ENCODE measurements at places on chromosomes 7 and 10. TPM values are rescaled to one million over a fixed set of nuclear protein-coding genes. Genes with fewer than 3 reads are reported as not detected.

The ABCB1 gene
- polyA plus RNA-seq, result 3.3 TPM

The COBL gene
- 5.3 TPM for polyA plus RNA-seq

The PYROXD2 gene
- polyA plus RNA-seq, result 21.9 TPM

The AGAP9 gene
- 13.3 TPM for polyA plus RNA-seq

The SEMA4G gene
- 2.1 TPM for polyA plus RNA-seq

The PNLIP gene
- polyA plus RNA-seq, result 0.88 TPM

The BTAF1 gene
- 3.3 TPM for polyA plus RNA-seq

The MAGI2 gene
- 3.7 TPM for polyA plus RNA-seq

The GPR158 gene
- not detected for polyA plus RNA-seq

DNA sequence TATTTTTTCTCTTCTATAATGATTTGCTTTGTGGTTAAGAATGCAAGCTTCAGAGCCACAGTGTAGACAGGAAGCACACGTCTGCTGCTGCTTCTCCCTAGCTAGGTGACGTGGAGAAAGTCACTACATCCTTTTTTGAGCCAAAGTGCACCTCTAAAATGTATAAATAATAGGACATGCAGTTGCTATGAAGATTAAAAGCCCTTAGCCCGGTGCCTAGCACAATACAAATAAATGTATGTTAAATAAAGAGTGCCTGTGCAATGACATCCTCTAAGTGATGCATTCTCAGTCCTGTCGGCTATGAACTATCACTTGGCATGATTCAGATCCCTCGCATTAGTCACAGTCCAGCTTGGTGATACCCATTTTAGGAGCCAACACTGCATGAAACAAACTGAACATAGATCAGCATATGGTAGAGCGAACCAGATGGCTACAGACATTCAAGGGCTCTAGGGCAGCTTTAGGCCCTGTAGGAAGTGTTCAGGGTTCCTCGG, 4.8 kb upstream of the TRDMT1 start:
- no peak overlapping the region for H3K27ac ChIP-seq
- H3K4me3 ChIP-seq, result no peak overlapping the region
- peaks cover 4% of the 10 kb centered on the region for H3K4me1 ChIP-seq
- DNase-seq, result no peak

GRCh38 chr10:119383174-119383856, 159.2 kb downstream of the RGS10 start:
- no peaks in the 10 kb centered on the region for H3K27me3 ChIP-seq
- no peak overlapping the region for H3K27ac ChIP-seq
- no peaks in the 10 kb centered on the region for H3K36me3 ChIP-seq
- DNase-seq, result no peak
- no peaks in the 10 kb centered on the region for H3K4me1 ChIP-seq
- H3K4me3 ChIP-seq, result no peak overlapping the region

GRCh38 chr10:104040382-104040781, 45.3 kb downstream of the COL17A1 start:
- H3K27me3 ChIP-seq, result no peaks in the 10 kb centered on the region
- H3K4me3 ChIP-seq, result no peak overlapping the region
- H3K27ac ChIP-seq, result no peak overlapping the region
- no peaks in the 10 kb centered on the region for H3K36me3 ChIP-seq

GRCh38 chr7:42186151-42186550, 50.9 kb downstream of the GLI3 start:
- H3K27me3 ChIP-seq, result no peaks in the 10 kb centered on the region
- no peaks in the 10 kb centered on the region for H3K36me3 ChIP-seq
- no peak overlapping the region for H3K27ac ChIP-seq
- DNase-seq, result no peak

- H3K36me3 ChIP-seq, result no peaks in the 10 kb centered on the region
- DNase-seq, result no peak
- H3K4me3 ChIP-seq, result no peak overlapping the region
- no peaks in the 10 kb centered on the region for H3K4me1 ChIP-seq
- no peaks in the 10 kb centered on the region for H3K27me3 ChIP-seq
Observed at GRCh38 chr10:60172363-60172990, 217.2 kb downstream of the ANK3 start.

- no peaks in the 10 kb centered on the region for H3K4me1 ChIP-seq
- no peaks in the 10 kb centered on the region for H3K27me3 ChIP-seq
- no peak overlapping the region for H3K27ac ChIP-seq
Observed at GRCh38 chr10:75620356-75620755, 188.9 kb downstream of the LRMDA start.

- DNase-seq, result no peak
- no peak overlapping the region for H3K4me3 ChIP-seq
- H3K27me3 ChIP-seq, result no peaks in the 10 kb centered on the region
- no peak overlapping the region for H3K27ac ChIP-seq
- no peaks in the 10 kb centered on the region for H3K36me3 ChIP-seq
Observed at GRCh38 chr7:40795607-40796006, 660.8 kb downstream of the SUGCT start.

- H3K27me3 ChIP-seq, result no peaks in the 10 kb centered on the region
- no peak overlapping the region for H3K27ac ChIP-seq
- no peaks in the 10 kb centered on the region for H3K36me3 ChIP-seq
Observed at GRCh38 chr7:16667355-16667754, 21.4 kb downstream of the BZW2 start.

GRCh38 chr10:63236113-63236935, 103.2 kb downstream of the NRBF2 start:
- no peak for DNase-seq
- H3K27me3 ChIP-seq, result no peaks in the 10 kb centered on the region
- H3K4me1 ChIP-seq, result no peaks in the 10 kb centered on the region
- no peak overlapping the region for H3K4me3 ChIP-seq
- H3K36me3 ChIP-seq, result no peaks in the 10 kb centered on the region

DNA sequence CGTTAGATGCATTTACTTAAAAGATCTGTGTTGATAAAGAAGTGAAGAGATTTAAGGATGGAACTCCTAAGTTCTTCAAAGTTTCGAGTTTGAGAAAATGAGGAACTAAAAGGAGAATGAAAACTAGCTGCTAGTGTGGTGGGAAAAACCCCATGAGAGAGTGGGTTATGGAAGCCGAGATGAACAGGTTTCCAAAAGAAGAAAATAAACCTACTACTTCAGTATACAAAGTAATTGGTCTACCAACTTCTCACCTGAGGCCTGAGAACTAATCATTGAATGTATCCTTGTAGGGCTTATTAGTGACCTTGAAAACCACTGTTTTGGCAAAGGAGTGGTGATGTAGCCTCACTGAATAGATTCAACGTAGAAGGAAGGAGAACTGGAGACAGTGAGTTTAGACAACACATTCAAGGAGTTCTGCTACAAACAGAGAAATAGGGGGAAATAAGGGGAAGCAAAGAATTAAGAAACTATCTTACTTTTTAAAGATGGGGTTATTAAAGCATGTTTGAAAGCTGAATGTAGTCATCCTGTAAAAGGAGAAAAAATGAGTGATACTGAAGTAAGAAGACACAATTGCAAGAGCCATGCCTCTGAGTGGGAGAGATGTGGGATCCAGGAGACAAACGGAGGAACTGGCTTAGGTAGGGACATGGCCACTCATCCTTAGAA, 50.8 kb downstream of the CH25H start:
- no peaks in the 10 kb centered on the region for H3K27me3 ChIP-seq
- H3K4me3 ChIP-seq, result no peak overlapping the region
- no peaks in the 10 kb centered on the region for H3K4me1 ChIP-seq
- H3K36me3 ChIP-seq, result no peaks in the 10 kb centered on the region

GRCh38 chr7:158085741-158086695, 501.6 kb downstream of the PTPRN2 start:
- H3K27me3 ChIP-seq, result no peaks in the 10 kb centered on the region
- no peak overlapping the region for H3K4me3 ChIP-seq
- peak; percentile 44 for DNase-seq
- H3K27ac ChIP-seq, result no peak overlapping the region
- H3K4me1 ChIP-seq, result no peaks in the 10 kb centered on the region

DNA sequence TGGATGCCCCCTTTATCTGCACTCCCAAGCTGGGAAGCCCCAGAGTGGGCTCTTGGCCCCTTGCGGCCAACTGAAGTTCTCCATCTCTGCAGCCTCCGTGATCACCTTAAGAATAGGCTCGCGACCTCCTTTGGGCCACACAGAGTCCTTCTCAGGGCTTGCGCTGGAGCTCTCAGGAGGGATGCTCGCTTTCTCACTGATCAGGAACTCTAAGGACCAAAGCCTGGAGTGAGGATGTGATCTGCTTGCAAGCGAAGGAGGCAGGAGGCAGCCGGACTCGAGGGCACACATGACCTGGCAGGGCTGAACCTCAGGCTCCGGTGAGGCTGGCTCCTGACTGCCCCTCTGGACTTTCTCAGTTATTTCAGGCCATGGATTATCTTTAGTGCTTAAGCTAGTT, 192.1 kb upstream of the MKI67 start:
- H3K27me3 ChIP-seq, result no peaks in the 10 kb centered on the region
- no peaks in the 10 kb centered on the region for H3K4me1 ChIP-seq
- no peaks in the 10 kb centered on the region for H3K36me3 ChIP-seq
- no peak overlapping the region for H3K27ac ChIP-seq
- no peak for DNase-seq

DNA sequence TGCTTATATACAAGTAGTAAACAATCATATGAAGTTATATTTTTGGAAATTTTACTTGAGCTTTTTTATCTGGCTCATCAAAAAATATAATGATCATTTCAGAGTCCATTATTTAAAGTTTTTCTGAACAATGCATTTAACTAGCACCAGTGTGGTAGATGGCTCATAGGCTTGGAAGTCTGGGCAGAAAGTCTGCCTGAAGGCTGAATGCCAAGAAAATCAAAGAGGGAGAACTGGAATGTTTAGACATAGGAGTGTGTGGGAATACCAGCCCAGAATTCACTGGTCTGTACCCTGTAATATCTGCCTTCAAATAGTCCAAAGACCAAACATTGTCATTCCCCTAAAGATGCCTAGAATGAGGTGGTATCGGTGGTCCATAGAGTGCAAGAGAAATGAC, 40.3 kb upstream of the ANK3 start:
- H3K27ac ChIP-seq, result no peak overlapping the region
- no peak for DNase-seq
- H3K36me3 ChIP-seq, result no peaks in the 10 kb centered on the region
- H3K4me1 ChIP-seq, result peaks cover 2% of the 10 kb centered on the region
- H3K4me3 ChIP-seq, result no peak overlapping the region

DNA sequence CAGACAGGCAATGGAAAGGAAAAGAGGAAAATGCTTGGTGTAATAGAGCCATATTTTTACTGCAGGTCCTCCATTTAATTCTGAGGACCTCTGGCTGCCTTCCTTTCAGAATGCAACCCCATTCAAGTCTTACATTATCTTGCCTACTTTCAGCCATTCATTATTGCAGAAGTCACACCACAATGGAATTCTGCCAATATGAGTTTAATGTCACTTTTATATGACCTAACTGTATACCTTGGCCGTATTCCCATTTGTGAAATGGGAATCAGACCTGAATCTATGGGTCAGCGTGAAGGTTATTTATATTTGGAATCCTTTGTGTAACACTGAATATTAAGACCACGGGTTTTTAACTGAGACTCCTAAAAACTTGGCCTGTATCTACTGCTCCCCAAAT, 241.7 kb upstream of the AOAH start:
- no peak overlapping the region for H3K4me3 ChIP-seq
- no peaks in the 10 kb centered on the region for H3K27me3 ChIP-seq
- DNase-seq, result no peak
- H3K27ac ChIP-seq, result no peak overlapping the region
- H3K4me1 ChIP-seq, result no peaks in the 10 kb centered on the region

GRCh38 chr7:90709501-90710465, 113.7 kb downstream of the CDK14 start:
- peak overlapping the region; percentile 20 for H3K4me3 ChIP-seq
- DNase-seq, result no peak
- H3K27ac ChIP-seq, result no peak overlapping the region
- no peaks in the 10 kb centered on the region for H3K36me3 ChIP-seq
- no peaks in the 10 kb centered on the region for H3K4me1 ChIP-seq

DNA sequence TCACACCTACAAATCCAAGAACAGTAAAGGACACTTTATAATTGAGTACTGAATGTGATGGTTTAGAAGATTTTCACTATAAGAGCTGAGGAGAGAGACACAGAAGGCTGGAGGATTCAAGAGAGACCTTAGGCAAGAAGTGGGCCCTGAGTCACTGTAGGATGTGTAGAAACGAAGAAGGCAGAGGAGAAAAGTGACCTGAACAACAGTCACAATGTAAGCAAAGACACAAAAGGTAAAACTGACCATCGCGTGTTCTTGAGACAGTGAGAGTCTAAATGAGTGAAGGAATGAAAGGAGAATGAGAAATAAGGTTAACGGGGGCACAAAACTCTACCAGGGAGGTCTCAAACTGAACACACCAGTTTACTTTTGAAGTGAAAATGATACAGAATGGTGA, 298.2 kb upstream of the LRGUK start:
- no peaks in the 10 kb centered on the region for H3K27me3 ChIP-seq
- H3K36me3 ChIP-seq, result no peaks in the 10 kb centered on the region
- no peak overlapping the region for H3K4me3 ChIP-seq

- no peaks in the 10 kb centered on the region for H3K27me3 ChIP-seq
- H3K4me1 ChIP-seq, result no peaks in the 10 kb centered on the region
- DNase-seq, result peak; percentile 81
- H3K27ac ChIP-seq, result no peak overlapping the region
- no peaks in the 10 kb centered on the region for H3K36me3 ChIP-seq
Observed at GRCh38 chr10:109852475-109853037, 70.8 kb downstream of the XPNPEP1 start.

DNA sequence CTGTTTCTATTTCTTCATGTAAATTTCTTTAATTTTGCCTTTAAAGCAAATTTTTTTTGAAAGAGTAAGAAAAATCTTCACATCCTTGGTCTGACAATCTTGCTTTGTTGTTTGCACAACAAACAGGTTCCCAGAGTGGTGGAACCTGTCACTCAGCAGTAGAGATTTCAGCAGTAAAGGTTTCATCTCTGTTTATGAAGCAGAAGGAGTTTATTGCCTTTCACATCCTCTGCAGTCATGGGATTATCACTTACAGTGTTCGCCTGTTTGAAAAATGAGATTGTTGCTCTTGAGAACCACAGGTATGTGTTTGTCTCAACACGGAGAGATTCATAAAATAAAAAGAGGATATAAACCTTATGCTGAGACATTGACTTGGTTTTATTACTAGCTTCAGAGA, 342.6 kb downstream of the IPMK start:
- no peak for DNase-seq
- H3K27me3 ChIP-seq, result no peaks in the 10 kb centered on the region
- H3K36me3 ChIP-seq, result no peaks in the 10 kb centered on the region
- no peak overlapping the region for H3K27ac ChIP-seq

- H3K4me3 ChIP-seq, result no peak overlapping the region
- H3K36me3 ChIP-seq, result no peaks in the 10 kb centered on the region
- H3K4me1 ChIP-seq, result no peaks in the 10 kb centered on the region
- DNase-seq, result no peak
Observed at GRCh38 chr7:106127984-106128780, 16.1 kb upstream of the SYPL1 start.

GRCh38 chr10:77608281-77608680, 29.3 kb downstream of the KCNMA1 start:
- DNase-seq, result no peak
- peaks cover 3% of the 10 kb centered on the region for H3K4me1 ChIP-seq
- H3K4me3 ChIP-seq, result no peak overlapping the region
- H3K27me3 ChIP-seq, result no peaks in the 10 kb centered on the region

All from aorta (tissue), 5 donors.